ENCODE measurements at places on chromosomes 6 and 20. TPM values are rescaled to one million over a fixed set of nuclear protein-coding genes. Genes with fewer than 3 reads are reported as not detected.

The CFAP206 gene
- not detected for total RNA-seq

The TBXT gene
- total RNA-seq, result not detected

The PDE7B gene
- 3.5 TPM for total RNA-seq

The HLA-E gene
- 602 TPM for total RNA-seq

- no peak for DNase-seq
Observed at GRCh38 chr20:32780749-32781655, 18.8 kb downstream of the DNMT3B start.

DNA sequence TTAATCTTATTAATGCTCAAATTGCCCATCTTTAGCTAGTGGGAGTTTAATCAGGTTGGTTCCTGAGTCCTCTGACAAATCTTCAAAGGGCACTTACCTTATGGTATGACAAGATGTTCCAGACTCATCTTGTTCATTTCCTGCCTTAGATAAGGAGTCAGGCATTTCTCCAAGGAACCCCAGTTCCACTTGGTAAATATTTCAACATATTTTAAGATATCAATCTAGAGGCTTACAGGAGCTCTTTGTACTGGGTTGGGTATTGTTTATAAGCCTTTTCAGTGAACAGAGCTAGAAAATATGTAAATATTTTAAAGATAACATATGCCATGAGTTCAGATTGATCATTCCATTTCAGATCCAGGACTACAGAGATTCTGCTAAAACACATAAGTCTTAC is 159.8 kb downstream of the RCAN2 start:
- no peak for DNase-seq

DNA sequence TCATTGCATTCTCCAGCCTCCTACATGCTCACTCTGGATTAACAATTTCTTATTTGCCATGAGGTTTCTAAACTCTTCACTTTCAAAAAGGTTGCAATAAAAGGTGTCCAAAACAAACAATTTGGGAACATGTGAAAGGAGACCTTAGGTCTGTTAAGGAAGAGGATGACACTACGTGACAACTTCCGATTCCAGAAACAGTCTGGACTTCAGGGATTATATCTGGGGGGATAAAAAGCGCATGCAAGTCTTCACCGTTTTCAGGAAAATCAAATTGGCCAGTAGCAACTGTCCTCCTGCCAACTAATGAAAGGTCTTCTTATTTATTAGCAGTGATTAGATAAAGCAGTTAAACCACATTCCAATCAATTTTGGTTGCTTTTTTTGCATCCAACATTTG is 1.8 kb downstream of the ZDHHC14 start:
- no peak for DNase-seq

GRCh38 chr6:149566410-149567193 is 427 bp downstream of the GINM1 start:
- DNase-seq, result peak; percentile 70

DNA sequence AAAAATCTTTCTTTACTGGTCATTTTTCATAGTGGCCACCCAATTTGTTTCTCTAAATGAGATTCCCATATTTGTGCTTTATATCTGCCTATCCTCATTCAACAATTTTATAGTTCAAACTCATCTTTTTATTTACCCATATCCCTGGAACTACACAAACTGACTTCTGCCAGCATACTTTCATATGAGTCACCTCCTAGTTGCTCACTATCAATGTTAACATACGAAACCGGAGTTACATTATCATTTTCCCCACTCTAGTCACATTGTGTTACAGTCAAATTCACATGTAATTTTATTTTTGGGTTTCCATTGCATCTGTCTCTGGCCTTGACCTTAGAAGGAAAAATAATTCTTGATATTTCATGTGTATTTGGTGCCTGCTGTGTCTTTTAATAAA is 499.4 kb downstream of the MAFB start:
- no peak for DNase-seq

DNA sequence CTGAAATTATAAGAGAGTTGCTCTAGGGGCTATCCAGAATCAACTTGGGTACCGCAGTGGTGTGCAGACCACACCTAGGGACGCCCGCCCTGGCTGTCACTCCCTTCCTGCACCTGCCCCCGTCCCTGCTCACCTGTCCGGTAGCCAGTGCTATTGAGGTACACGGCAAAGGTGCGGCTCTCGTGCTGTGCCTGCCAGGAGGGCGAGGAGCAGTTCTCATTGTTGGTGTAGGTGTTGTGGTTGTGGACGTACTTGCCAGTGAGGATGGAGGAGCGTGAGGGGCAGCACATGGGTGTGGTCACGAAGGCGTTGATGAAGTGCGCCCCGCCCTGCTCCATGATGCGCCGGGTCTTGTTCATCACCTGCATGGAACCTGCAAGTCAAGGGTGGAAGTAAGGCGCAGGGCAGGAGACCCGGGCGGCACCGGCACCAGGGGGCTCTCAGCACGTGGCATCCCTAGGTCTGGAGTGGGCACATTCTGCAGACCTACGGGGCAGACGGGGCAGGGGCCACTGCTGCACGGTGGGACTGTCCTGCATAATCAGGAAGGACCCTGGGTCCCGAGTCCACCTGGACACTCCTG is 48.6 kb downstream of the SULF2 start:
- DNase-seq, result no peak

DNA sequence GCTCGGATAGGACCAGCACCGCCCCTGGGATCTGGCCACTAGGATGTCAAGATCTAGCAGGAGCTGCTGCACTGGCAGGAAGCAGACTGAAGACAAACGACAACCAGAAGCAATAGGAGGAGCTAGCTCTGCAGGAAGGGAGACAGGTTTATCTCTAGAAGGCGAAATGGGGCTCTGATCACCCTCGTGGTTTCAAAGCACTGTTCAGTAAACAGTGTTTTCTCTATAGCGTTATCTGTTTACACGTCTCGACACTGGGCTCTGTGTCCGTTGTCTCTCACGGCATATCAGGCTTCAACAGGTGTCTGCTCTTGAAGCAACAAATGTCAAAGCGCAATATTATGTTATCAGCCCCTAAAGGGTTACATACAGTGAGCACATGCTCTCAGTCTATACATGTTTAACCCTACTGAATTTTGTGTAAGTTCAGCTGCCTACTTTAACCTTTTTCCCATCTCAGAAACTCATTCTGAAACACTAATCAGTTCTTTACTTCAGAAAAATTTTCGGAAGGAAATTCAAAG is 23.8 kb downstream of the TMEM14B start:
- DNase-seq, result no peak

GRCh38 chr20:32966881-32967781 is 37.1 kb downstream of the SUN5 start:
- peak; percentile 91 for DNase-seq

All from activated CD8-positive, alpha-beta memory T cell treated with anti-CD3 and anti-CD28 coated beads, Interleukin-2, amount 10 ng/mL, durations not matched to agents 7 days and 5 days (primary cell).